Activated naive CD4-positive, alpha-beta T cell treated with anti-CD3 and anti-CD28 coated beads, Interleukin-2, amount 50 U/mL, for 72 hours (primary cell): ENCODE measurements at places on chromosomes 5 and 9. TPM values are rescaled to one million over a fixed set of nuclear protein-coding genes. Genes with fewer than 3 reads are reported as not detected.

Gene ASTN2
- 5.4 TPM for total RNA-seq

GRCh38 chr9:82127465-82127864 is 138.9 kb downstream of the SPATA31D1 start:
- no peak for DNase-seq

DNA sequence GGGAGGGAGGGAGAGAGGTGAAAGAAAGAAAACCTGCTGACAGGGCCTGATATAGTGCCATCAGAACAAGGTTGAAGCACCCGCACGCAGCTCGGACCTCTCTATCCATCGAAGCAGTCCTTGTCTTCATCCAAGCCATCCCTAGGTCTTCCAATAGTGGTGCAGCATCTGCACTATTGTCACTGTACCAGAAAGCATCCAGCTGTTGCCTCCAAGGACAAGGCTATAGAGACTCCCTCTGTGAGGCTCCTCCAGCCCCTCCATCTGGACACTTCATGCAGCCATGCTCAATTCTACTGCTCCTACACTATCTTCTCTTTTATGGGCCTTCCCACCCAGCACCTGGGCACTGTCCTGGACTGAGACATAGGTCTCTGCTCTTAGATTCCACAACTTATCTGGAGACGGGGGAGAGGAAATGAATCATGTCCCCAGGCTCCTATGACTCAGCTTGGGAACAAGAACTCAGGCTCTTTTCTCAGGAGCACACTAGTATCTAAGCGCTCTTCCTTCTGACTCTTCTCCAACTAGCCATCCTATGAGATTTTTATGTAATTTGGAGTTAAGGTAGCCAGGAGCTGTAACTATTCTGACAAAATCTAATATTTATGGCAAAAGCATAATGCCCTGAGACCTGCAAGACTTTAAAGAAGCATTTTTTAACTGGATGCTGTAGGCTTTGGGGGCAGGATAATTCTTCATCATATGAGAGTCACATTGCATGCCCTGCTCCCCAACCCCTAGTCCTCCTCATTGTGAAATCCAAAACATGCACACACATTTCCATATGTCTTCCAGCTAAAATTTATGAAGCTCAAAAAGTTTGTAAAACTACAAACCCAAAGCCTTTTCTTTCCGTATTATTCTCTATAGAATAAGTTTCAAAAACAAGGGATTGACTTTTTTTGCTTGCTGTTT is 446.8 kb downstream of the CCDC171 start:
- no peak for DNase-seq

- no peak for DNase-seq
Measured at GRCh38 chr5:87732875-87733768, 320.4 kb upstream of the CCNH start.

DNA sequence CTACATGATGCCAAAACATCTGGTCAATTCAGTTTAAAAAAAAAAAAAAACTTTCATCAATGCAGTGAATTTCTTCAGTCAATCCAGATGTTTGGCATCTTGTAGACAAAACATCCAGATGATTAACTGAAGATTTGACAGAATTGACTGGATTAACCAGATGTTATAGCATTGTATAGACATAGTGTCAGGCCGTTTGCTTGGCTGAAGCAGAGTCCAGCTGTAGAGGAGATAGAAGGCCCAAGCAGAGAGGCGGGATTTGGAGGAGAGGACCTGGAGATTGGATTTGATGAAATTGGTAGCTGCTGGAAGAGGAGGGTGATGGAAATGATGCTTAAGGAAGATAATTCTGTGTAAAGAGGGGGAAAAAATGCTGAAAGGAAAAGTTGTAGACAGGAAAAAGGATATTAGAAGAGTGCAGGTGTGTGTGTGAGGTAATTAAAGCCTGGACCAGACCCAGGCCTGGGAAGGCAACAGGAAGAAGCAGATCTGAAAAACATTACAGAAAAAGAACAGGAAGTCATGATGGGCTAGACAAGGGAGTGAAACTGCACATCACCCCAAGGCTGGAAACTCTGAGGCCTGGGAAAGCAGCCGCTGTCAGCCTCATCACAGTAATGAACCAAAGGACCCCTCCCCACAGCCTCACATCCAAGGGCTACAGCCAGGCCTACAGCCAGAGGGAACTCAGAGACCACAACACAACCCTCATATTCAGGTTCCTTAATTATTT is 258.3 kb downstream of the CWC27 start:
- no peak for DNase-seq

DNA sequence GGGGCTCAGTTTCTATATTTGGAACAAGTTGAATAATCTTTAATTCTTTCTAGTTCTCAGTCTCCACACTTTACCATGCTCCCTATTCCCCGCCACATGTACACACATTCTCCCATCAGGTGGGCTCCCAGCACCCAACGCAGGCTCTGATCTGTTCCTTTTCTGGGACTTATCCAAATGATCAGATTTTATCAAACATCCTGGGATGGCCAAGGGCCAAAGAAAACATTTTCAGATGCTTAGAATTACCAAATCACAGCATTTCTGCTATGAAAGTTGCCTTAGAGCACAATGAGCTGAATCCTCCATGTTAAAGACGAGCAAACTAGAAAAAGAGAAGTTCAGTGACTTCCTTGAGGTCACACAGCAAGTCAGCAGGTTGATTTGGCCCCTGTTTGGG is 153.4 kb downstream of the SEC61B start:
- no peak for DNase-seq
